Hematopoietic multipotent progenitor cell treated with erythropoietin and hydrocortisone succinate and interleukin-3 and kit ligand, for 15 days (in vitro differentiated cells): ENCODE measurements at places on chromosomes 4 and X.

GRCh38 chr4:6221301-6221850 lies 21.0 kb upstream of the JAKMIP1 start:
- no peak for DNase-seq

DNA sequence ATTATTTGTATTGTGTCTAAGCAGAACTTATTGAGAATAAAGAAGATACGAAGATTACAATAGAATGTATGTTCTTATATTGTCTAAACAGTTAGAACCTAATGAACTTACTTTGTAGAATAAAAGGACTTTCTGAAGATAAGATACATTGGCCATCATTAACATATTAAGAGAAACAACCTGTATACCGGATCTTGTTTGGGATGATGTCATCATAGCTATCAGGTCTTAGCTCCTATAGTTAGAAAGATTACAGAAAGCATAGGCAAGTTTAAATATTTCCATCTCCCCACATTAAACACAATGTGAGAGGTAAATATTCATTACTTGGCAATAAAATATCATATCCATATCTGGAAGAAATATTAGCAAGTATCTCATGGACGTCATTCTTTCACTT lies 282.3 kb downstream of the PACRGL start:
- DNase-seq, result no peak

DNA sequence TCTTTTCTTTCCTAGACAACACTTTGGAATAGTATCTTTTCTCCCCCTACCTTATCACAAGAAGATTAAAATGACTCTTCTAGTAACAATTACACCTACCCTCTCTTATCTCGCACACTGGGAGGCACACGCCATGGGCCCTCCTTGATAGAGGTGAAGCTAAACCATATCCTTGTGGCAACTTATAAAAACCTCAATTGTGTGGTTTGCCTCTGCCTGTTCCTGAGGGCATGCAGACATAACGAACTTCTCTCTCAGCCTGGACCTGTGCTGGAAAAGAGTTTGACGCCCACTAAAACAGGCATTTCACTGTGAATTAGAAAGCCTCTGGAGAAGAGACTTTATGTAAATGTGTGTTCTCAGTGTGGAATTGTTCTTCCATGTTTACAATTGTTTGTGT lies 141.2 kb downstream of the NDST3 start:
- no peak for DNase-seq

GRCh38 chr4:111450867-111451266 lies 694.4 kb upstream of the FAM241A start:
- no peak for DNase-seq

DNA sequence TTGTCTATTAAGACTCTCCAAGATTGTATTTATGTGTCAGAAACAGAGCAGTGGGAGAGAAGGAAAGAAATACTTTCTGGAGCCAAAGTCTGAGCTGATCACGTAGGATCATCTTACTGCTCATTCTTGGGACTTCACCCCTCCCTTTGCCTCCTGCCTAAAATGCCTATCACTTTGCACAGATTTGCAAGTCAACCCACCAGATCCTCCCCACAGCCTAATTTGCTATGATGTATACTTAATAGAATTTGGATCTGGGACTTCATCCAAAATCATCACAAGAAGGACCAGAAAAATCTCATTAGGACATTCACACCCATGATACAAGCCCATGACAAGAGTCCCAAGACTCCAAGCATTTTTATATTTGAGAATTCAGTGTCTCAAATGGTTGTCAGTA lies 290.2 kb downstream of the FBXW7 start:
- DNase-seq, result no peak

- no peak for DNase-seq
These were observed 82.1 kb upstream of the IQCM start for GRCh38 chr4:149897783-149898182.
